ENCODE measurements at places on chromosomes 16 and 17. TPM values are rescaled to one million over a fixed set of nuclear protein-coding genes. Genes with fewer than 3 reads are reported as not detected.

SEPTIN12 gene
- not detected for total RNA-seq

HSPB9 gene
- total RNA-seq, result not detected

FBXO39 gene
- not detected for total RNA-seq

AANAT gene
- not detected for total RNA-seq

KRT12 gene
- not detected for total RNA-seq

NHERF2 gene
- 0.27 TPM for total RNA-seq

DNA sequence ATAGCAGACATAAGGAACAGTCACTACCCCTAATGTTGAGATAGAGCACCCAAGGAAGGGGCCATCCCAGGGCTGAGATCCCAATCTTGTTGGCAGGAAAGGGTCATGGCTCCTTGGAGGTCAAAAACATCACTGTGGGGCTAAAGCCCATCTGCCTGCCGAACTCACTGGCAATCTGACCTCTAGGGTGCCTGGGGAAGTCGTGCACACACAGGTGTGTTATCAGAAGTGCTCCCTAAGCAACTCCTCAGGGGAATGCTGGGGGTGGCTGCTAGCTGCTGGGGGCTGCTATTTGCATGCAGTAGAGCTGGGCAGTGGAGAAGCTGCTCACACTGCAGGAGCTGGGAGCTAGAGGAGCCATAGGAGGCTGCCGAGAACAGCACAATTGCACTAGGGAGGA, 47.5 kb upstream of the PHOSPHO1 start:
- DNase-seq, result no peak

DNA sequence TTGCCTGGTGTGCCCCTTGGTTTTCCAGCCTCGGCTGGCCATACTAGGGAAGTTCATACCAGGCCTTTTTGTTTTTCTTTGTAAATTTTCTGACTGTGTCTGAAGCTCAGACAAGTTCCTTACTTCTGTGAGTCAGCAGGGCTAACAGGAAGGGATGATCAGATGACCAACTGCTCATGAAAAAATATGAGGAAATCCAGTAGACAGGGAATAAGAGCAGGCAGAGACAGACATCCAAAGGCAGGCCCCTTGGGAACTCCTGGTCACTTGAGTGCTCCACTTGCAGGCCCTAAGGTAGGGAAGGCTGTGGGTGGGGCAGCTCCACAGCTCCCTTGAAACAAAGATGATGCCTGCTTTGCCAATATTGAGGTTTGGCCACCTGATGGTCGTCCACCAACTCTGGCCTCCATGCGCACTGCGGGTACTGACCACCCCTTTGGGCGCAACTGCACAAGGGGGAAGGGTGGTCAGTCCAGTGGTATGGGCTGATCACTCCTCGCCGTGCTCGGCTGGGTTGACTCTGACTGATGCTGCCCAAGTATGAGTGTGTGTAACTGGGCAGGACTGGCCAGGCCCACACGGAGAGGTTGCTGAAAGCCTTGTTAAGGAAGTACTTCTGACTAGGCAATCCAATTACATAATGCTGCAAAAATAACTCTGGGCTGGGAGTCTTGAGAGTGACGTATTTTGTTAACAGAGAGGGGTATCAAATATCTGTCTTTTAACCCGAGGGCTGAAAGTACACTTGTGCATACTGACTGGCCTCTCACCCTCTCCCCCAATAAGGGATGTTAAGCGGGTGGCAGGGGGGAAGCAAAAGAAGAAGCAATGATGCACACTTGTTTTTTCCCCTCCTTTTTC, 20.8 kb upstream of the ZFHX3 start:
- no peak for DNase-seq

GRCh38 chr17:58873926-58874325, 118.3 kb downstream of the PPM1E start:
- no peak for DNase-seq
